Activated T-helper 17 cell treated with anti-CD3 and anti-CD28 coated beads, Interleukin-2, amount 50 U/mL, for 72 hours (primary cell): ENCODE measurements at places on chromosomes 3 and 15.

DNA sequence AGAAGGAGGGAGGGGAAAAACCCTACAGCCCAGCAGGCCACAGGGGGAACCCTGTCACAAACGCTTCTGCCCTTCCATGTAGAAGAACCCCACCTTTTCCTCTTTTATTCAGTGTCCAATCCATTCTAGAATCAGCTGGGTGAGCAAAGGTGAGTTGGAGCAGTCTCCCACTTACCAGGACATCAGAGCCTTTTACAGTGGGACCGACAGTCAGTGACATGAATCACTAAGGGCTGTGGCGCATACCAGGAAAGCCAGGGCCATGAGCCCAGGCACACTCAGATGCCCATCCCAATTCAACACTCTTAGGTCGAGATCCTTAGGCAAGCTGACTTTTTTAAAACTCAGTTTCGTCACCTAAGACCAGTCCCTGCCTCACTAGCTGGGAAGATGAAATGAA lies 146.1 kb downstream of the AQP9 start:
- no peak for ATAC-seq

- ATAC-seq = no peak
Observed at GRCh38 chr15:33317896-33318295, 7.1 kb downstream of the RYR3 start.

GRCh38 chr3:133956353-133956752 lies 60.7 kb upstream of the RAB6B start:
- no peak for ATAC-seq

DNA sequence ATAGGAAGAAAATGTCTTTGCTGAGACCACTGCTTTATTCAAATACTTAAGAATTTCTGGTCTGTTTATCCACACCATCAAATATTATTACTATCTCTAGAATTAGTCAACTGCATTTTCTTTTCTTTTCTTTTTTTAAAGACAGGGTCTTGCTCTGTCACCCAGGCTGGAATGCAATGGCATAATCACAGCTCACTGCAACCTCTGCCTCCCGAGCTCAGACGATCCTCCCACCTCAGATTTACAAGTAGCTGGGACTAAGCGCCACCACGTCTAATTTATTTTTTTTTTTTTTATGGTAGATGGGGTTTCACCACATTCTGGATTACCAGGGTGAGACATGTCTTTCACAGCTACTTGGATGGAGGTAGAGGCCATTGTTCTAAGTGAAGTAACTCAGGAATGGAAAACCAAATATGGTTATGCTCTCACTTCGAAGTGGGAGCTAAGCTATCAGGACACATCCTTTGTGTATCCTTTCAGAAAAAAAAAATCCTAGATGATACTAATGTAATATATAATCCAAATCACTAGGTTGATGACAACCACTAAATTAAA lies 52.8 kb downstream of the STAG1 start:
- no peak for ATAC-seq

DNA sequence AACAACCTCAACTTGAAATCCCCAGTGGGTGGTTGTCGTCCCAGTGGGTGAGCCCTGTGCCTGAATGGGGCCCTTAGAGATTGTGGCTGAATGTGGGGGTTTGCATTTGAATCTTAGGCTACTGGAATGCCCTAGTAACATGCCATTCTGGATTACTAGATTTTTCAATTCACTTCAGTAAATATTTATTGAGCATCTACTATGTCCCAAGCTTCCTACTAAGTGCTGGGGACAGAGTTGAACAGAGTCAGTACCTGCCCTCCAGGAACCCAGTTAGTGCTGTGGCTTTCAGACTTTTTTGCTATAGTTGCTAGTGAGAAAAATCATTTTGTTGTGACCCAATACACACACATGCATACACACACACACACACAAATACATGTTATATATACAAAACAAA lies 39.0 kb downstream of the CORO2B start:
- ATAC-seq = no peak

GRCh38 chr15:60328852-60329443 lies 68.8 kb downstream of the ANXA2 start:
- ATAC-seq = no peak

- ATAC-seq = peak; percentile 93
Observed at GRCh38 chr15:78103406-78104118, 11.2 kb downstream of the SH2D7 start.
